HS-5 (cell line): ENCODE measurements at places on chromosomes 5 and 9.
A peak's percentile ranks its signal among the peaks of the same experiment; 100 is the strongest.

GRCh38 chr5:1476181-1476966, 31.1 kb upstream of the SLC6A3 start:
- DNase-seq: no peak

DNA sequence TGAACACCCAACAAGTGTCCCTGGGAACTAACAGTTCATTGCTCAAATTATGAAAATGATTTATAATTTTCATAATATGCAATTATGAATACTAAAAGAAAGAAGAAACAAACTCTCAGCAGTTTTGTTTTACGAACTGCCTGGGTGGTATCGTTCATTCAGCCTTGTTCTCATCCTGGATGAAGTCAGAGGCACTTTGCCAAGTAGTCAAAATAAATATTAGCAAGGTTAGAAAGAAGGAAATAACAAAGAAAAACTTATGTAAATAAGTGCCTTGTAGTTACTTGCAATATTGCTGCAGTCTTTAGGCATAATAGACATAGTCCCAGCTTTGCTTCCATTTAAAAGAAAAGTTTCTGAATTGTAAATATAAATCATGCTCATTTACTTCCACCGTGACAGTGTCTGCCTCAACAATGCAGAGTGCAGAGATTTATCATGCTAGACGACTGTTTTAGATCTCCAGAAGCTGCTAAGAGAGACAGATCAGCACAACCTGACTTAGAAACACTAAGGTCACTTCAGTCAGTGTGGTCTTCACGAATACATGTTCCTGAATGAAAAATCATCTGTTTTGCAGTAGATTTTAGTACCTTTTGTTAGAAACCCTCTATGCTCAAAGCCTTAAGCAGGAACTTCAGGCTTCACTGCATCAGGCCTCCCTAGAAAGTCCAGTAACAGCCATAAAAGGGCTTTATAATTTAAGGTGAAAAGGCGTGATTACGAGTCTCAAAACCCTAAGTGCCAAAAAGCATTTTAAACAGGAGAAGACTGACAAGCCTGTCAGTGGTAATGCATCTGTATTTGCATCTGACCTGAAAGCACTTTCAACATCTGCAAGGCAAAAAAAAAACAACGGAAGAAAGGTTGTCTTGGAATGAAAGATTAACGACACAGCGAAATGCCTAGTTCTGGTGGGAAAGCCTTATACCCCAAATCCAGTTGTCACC, 92.1 kb downstream of the TMEM167A start:
- no peak for DNase-seq

DNA sequence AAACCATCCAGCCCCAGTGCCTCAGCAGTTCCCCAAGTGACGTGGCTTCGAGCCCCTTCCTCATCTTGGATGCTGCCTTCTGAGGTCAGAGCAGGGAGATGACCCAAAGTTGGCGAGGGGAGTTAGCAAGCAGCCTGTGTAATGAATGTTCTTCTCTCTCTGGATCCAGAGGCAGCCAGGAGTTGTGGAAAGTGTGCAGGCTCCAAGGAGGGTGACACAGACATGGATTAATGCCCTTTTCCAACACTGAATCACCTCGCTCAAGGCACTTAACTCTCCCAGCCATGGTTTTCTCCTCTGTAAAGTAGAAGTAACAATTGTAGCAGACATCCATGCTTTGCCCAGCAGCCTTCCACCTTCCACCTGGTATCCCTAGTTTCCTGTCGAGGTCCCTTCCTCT, 64.6 kb upstream of the HAND1 start:
- no peak for DNase-seq

GRCh38 chr5:17042041-17042440, 106.0 kb upstream of the MYO10 start:
- no peak for DNase-seq

- no peak for DNase-seq
Observed at GRCh38 chr9:132639322-132639721, 30.5 kb downstream of the DDX31 start.

- DNase-seq: no peak
Observed at GRCh38 chr9:92094655-92095054, 20.6 kb downstream of the SPTLC1 start.

DNA sequence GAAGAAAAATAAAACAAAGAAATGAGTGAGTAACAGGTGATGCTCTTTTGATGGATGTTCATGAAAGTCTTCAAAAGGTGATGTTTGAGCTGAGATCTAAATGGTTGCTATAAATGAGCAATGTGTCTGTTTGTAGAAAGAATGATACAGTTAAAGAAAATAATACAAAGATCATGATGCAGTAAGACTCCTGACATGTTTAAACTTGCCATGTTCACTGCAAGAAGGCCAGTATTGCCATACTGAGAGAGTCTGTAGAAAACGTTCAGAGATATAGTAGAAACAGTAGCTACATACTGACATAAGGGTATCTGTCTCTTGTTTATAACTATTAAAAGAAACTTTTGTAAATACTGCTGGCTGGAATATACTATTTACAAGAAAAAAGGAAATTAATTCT, 1609.2 kb upstream of the ACO1 start:
- no peak for DNase-seq

DNA sequence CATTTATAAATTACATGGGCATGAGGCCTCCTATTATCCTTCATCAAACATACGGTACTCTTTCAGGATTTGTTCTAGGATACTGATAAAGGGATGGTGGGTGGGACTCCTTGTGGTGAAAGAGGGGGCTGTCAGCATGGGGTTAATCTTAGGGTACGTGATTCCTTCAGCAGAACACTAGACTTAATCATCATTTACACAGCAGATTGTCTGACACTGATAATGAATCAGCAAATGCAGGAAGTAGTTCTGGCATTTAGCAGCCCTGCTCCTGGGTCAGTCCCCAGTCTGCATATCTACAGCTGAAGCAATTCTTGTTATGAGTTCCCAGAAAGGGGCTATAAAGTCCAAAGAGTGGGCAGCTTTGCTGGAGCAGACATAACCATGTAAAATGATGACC, 384.6 kb downstream of the SPOCK1 start:
- DNase-seq: peak; percentile 18

DNA sequence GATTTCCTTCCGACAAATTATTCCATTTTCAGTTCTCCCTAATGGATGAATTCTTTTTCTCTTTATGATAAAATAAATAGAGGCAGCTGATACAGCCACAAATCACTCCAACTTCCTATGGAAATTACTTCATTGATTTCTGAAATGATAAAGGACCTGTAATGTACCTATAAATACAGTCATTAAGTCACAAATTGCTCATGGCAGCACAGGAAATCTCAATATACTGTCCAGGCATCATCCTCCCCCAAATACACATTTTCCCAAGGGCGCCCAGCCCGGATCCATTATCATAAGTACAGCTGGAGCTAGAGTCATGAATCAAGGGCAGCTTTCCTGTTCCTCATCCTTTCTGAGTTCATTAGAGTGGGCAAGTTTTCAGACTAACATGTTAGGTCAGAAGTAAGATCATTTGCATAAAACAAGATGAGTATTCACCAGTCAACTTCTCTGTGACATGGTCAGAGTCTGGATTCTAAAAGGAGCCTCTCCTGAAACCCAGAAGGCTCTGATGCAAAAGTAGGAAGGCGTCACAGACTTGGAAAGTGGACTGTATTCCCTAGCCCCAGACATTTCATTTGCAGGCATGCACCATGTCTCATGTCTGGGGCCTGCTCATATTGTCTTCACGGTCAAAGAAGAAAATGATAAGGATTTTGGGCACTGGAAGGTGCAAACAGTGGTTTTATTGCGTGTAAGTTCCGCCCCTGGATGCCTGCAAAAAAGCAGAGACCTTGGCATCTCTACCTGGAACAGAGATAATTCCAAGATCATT, 383.2 kb downstream of the PLK2 start:
- DNase-seq: no peak

GRCh38 chr5:132394667-132395259, 25.3 kb downstream of the SLC22A5 start:
- no peak for DNase-seq

- DNase-seq: peak; percentile 13
Observed at GRCh38 chr9:97237951-97238889, 69.2 kb upstream of the CCDC180 start.

DNA sequence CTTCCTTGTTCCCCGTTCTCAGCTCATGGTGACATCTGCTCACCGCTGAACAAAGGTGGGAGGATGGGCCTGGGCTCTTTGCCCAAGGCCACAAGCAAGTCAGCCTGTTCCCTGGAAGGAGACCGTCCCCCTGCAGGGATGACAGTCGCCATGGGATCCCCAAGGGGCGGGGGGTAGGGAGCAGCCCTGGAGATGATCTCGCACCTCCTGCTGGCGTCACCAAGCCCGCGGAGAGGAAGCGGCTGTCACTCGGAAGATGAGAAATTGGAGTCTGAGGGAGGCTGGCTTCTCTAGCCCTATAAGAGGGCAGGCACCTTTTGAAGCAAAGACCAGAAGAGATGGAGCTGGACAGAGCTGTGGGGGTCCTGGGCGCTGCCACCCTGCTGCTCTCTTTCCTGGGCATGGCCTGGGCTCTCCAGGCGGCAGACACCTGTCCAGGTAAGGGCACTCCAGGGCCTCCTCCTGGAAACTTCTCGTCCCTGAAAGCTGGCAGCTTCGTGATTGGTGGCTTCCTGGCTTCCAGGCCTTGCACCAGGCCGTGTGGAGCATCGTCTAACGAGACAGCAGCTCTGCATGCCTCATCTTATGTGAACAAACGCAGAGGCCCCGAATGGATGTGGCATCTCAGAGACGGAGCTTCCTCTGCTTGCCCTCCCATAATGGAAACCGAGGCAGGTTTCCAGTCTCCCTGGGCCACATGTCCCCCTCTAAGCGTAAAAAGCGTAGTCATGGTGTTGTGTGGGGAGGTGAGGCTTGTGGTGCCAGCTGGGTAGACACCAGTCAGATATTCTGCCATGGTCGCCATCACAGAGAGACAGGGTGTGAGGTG, at the start of gene FCN2:
Gene FCN2 (plus strand): TSS at position 327 of the 829 bp plus-strand sequence. CDS start 12 bp downstream, at position 339.
- DNase-seq: no peak

GRCh38 chr5:67405755-67406154, 209.2 kb upstream of the CD180 start:
- DNase-seq: no peak

DNA sequence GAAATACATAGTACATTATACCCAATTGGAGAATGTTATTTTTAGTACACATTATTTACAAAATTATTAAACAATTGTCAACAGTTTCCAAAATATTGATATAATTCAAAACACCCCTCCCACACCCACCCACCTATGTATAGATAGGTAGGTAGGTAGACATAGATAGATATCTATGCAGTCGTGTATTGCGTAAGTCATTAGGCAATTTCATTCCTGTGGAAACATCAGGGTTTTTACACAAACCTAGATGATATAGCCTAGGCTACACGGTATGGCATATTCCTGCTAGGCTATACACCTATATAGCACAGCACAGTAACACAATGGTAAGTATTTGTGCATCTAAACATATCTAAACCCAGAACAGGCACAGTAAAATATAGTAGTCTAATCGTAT, 377.3 kb downstream of the ANXA1 start:
- DNase-seq: no peak

DNA sequence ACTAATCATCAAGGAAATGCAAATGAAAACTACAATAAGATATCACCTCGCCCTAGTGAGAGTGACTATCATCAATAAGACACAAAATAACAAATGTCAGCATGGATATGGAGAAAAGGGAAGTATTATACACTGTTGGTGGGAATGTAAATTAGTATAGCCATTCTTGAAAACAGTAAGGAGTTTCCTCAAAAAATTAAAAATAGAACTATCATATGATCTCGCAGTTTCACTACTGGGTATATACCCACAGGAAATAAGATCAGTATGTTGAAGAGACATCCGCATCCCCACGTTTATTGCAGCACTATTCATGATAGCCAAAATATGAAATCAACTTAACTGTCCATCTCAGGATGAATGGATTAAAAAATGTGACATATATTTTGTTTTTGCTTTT, 31.6 kb upstream of the STK32A start:
- DNase-seq: no peak

DNA sequence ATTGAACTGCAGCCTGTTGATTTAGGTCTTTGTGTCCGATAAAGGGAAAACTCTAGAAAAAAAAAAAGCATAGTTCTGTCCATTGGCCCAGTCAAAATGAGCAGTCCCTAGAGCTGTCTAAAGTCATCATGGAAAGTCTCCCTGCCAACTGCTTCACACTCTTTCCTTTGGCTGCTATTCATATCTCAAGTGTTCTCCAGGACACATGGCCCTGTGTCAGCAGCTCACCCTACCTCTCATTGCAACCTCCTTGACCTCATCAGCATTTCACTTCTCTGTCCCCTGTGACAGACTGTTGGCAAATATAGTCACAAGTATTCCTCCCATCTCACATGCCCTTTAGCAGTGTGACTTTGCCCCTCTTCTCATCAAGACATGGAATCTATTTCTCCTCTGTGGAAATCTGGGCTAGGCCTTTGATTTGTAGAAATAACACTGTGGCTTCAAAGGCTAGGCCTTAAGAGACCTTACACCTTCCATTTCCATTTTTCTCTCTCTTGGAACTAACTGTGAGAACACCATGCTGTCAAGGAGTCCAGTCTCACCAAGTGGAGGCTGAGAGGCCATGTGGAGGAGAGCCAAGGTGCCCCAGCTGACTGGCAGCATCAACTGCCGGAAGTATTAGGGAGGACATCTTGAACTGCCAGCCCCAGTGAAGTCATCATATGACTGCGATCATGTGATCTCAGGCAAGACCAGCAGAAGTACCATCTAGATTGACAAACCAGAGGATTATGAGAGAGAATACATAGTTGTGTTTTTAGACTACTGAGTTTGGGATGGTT, 149.4 kb upstream of the TARS1 start:
- DNase-seq: no peak

DNA sequence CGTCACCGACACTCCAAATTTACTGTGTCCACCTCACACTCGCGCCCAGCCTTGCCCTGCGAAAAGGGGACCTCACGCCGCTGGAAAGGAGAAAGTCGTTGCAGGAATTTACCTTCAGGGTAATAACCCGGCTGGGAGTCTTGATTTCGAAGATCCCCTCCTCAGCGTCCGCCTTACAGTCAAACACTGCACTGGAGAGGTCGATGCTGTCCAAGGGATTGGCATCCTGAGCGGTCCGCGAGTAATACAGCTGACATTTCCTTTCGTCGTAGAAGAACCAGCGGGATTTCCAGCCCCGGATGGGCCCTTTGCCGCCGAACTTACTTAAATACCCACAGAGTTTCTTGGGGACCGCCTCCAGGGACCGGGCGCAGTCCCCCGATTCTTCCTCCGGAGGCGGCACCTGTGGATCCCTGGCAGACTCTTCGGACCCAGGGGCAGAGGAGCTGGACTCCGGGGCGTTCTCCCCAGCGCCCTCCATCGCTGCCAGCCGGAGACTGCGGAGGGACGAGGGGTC, 330 bp downstream of the TBC1D2 start:
- DNase-seq: no peak

DNA sequence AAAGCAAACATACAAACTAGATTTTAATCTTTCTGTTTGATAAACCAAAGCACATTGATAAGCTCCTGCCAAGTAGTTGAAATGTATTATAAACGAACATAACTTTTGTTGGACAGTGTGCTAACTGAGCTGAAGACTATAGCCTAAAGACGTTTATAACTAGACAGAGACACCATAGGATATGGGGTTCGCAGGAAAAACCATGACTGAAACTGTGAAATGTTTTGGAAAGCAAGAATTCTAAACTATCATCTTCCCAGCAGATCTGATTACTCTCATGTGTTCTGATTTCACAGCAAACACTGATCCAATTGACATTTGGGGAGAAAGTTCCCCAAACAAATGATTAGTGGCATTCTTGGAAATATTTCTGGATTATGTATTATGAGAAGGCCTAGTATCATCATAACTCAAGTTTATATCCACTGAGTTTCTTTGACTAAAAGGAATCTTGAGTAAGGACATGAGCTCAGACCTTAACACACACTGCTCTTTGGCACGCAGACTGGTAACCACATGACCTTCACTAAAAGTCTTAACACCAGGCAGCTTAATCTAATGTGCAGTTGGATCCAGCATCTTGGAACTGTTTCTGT, 375.2 kb downstream of the ZNF608 start:
- DNase-seq: no peak
